Omental fat pad (tissue), 4 donors: ENCODE measurements at places on chromosomes 2 and 18. TPM values are rescaled to one million over a fixed set of nuclear protein-coding genes. Genes with fewer than 3 reads are reported as not detected.

Gene FER1L5
- total RNA-seq, result not detected

Gene COLEC11
- total RNA-seq, result 7.4 TPM

Gene PCARE
- 0.09 TPM for total RNA-seq

Gene CDKL4
- total RNA-seq, result not detected

DNA sequence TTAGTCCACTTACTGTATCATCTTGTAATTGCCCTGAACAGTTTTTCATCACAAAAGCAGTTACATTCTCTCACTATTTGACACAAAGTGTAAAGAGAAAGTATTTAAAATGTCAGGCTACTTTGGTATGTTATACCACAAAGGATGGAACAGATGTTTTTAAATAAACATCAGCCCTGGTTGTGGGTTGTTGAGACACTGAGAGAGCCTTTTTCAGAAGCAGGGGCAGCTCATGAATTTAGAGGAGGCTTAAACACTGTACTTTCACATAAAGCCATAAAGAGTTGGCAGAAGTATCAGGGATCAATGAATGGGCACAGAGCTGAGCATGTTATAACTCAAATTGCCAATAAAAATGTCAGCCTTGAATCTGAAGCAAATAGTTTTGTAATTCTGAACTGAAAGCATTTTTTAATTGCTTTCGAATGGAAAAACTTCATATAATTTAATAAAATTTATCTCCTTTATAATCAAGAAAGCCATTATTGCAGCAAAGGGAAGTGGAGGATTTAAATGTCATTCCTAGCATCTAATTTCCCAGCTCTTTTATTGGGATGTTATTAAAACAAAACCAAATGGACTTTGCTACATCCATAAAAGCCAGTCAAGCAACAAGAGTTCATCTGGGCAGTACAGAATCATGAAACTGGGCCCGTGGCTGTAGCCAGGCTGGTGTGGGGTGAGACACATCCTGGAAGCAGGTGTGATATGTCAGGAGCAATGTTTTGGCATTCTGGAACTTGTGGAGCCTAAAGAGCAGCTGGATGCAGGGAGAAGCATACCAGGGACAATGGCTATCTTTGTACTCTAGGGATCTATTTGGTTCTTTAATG is 95.1 kb upstream of the NT5C1B start:
- no peak for DNase-seq

GRCh38 chr2:212893216-212893615 is 258.2 kb downstream of the IKZF2 start:
- no peak for DNase-seq

Gene CPO
- total RNA-seq, result not detected

Gene ACTR1B
- total RNA-seq, result 52.0 TPM

DNA sequence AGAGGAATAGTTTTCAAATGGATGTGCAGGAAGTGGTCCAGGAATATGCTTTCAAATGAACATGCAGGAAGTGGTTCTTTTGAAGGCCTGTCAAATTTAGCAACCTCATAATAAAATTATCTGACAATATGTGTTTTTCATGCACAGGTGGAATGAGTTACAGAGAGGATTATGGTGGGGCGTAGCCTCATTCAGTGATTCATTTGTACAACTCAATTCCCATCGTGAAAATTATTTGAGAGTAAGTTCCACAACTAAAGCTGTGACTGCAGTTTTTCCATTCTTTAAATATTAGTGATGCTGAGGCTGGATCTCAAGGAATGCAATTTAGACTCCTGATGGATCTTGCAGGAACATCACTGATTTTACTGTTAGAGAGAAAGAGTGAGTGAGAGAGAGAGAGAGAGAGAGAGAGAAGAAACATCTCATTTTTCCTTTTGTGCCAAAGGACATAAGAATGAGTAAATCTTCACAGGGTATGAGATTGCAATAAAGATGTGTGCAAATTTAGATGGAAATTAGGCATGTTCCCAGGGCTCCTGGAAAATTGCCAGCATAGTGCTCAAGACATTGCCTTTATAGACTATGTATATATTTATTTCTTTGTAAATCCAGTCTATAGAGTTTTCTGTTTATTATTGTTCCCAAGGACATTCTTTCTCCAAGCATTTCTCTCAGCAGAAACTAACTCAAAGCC is 394.9 kb upstream of the ZEB2 start:
- DNase-seq, result no peak

- DNase-seq, result no peak
Measured at GRCh38 chr2:12587729-12588522, 128.8 kb upstream of the TRIB2 start.

Gene ANKRD30BL
- total RNA-seq, result not detected

DNA sequence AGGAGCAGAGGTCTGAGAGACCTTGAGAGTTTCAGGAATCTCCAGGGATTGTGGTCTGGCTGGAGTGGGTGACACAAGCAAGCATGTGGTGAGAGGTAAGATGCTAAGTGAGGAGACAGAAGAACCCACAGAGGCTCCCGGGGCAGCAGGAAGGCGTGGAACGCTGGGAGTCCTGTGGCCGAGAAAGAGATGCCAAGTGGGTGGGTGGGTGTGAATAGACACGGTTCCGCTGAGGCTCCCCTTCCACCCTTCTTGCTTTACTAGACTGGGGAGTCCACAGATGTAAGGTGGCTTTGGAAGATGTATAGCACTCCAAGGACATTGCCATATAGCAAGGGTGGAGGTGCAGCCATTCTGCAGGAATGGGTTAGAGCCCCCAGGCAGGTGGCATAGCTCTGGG is 4.2 kb downstream of the TEX51 start:
- DNase-seq, result no peak

Gene NEURL3
- total RNA-seq, result not detected

Gene ANTXR1
- total RNA-seq, result 27.7 TPM

DNA sequence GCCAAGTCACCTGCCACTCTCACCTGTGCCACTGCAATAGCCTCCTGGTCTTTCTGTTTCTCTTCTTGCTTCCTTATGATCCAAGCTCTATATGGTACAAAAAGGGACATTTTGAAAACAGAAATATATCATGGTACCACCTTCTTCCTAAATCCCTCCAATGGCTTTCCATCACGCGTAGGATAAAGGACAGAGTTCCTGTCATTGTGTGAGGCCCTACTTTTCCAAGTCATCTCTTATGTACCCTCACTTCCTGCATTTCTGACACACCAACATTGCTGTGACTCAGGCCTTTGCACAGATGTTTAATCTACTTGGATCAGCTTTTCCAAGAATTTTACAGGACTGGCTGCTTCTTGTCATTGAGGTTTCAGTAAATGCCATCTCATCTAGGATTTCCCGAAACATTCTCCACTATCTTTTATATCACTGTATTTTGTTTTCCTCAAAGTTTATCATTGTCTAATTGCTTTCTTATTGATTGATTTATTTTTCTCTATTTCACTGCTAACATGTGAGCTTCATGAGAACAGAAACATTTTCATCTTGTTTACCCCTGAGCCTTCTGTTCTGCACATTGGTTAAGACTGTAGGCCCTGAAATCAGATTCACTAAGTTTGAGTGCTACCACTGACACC is 426.1 kb upstream of the FANCL start:
- DNase-seq, result no peak

Gene DLX1
- not detected for total RNA-seq

GRCh38 chr2:233929352-233930022 is 12.3 kb downstream of the TRPM8 start:
- DNase-seq, result no peak

Gene SERPINB13
- not detected for total RNA-seq

DNA sequence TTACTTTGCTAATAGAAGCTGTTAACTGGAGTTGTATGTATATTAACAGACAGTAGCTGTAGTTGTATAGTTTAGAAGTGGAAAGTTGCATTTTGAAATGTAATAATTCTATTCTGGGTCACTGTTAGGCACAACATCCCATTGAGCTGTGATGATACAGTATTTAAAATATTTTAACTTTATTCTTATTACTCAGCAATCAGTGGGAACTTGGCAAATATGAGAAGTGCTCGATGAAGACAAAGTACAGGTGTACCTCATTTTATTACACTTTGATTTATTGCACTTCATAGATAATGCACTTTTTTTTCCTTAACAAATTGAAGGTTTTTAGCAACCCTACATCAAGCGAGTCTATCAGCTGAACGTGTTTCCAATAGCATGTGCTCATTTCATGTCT is 8.6 kb downstream of the DNAJC10 start:
- DNase-seq, result no peak

GRCh38 chr2:239831861-239832489 is 193.2 kb downstream of the NDUFA10 start:
- no peak for DNase-seq

DNA sequence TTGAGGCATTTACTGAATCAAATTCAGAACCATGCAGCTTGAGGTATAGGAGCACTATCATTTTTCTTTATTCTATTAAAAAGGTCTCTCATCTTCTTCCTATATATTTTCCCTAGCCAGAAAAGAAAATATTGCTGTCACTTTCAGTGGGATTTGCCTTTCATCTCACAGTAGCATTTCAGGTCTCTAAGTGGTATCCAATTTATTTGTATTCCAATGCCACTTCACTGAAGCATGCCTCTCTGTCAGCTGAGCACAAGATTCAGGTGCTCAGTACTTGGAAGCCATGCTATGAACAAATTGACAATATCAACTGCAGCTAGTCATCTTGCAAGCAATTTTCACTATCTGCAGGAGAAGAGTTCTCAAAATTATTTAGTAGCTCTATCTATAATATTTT is 457.2 kb upstream of the SLC39A10 start:
- no peak for DNase-seq

DNA sequence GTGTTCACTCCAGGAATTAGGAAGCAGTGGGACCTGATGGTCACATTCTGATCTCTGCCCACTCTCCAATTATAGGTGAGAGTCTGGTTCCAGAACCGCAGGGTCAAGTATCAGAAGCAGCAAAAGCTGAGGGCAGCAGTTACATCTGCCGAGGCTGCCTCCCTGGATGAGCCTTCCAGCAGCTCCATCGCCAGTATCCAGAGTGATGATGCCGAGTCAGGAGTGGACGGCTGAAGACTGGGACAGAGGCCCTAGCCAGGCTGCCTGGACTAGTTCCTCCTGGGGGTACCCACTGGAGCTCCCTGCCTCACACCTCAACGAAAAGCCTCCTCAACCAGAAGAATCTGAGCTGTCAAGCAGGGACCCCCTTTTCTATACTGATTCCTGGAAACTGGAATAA is 3.3 kb upstream of the SMYD5 start:
- DNase-seq, result no peak

GRCh38 chr2:120454654-120455385 is 108.9 kb downstream of the INHBB start:
- DNase-seq, result no peak

- no peak for DNase-seq
Measured at GRCh38 chr2:22076454-22076853, 952.7 kb downstream of the TDRD15 start.

GRCh38 chr2:224933431-224933830 is 108.8 kb downstream of the DOCK10 start:
- no peak for DNase-seq

Gene EPB41L3
- total RNA-seq, result 204 TPM

Gene SPEG
- total RNA-seq, result 12.4 TPM

DNA sequence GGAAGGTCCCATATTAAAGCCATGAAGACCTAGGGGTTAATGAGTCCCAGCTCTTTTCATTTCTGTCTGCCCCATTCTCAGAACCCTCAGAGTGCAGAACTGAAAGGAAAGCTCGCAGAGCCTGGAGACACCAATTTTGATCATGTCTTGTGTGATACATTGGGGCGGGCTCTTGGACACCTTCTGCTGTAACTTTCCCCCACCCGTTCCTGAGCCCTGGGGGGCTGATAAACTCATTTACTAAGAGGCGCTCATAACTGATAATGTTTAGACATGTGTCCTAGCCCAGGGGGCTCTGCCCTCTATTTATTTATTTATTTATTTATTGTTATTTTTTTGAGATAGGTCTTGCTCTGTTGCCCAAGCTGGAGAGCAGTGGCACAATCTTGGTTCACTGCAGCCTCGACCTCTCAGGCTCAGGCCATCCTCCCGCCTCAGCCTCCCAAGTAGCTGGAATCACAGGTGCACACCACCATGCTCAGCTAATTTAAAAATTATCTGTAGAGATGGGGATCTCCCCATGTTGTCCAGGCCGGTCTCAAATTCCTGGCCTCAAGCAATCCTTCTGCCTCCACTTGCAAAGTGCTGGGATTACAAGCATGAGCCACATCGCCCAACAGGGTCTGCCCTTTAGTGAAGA is 72.4 kb upstream of the HAAO start:
- no peak for DNase-seq

Gene ZC3H8
- total RNA-seq, result 26.0 TPM

GRCh38 chr18:6024745-6025248 is 129.5 kb upstream of the TMEM200C start:
- DNase-seq, result no peak

- DNase-seq, result no peak
Measured at GRCh38 chr2:121099329-121100290, 185.4 kb downstream of the TFCP2L1 start.

GRCh38 chr18:13605901-13606300 is 120.5 kb downstream of the FAM210A start:
- no peak for DNase-seq

DNA sequence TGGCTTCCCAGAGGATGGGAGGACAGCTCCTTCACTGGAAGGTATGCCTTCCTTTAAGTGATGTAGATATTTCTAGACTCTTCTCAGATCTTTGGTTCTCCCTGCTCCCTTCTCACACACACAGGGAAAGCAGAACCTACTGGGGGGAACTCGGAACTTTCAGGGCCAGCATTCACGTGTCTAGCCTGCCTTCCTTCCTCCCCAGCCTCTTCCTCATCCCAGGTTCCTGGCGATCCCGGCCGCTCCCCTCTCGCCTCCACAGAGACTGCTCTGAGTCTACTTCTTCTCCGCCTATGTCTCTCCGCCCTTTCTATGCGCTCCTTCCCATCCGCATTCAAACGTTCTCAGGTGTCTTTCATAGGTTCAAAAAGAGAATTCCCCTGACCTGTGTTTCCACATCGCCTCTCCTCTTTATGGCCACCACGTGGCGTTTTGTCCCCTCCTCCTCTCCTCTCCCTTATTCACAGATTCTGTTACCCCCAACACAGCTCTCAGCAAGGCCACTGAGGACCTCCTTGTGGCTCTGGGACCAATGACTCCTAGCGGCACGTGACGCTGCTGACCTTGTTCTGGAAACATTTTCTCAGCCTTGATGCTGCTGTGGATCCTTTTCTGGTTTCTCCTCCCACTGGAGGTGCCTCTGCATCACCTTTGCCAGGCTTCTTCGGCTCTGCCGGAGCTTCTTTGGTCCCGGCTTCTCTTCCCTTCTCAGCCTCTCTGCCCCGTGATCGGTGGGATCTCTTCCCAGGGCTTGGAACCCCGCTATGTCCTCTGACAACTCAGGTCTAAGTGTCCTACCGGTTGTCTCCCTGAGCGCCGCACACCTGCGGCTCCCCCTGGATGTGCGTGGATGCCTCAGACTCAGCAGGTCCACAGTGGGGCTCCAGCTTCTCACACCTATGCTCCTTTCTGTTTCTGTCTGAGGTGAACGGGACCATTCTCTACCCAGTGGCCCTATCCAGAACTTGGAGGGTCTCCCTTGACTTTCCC is 77.5 kb downstream of the VAPA start:
- DNase-seq, result no peak

- DNase-seq, result no peak
Measured at GRCh38 chr2:39506215-39506614, 69.1 kb upstream of the MAP4K3 start.

Gene CBLN2
- not detected for total RNA-seq

Gene HOXD12
- total RNA-seq, result not detected

GRCh38 chr2:56117764-56118163 is 66.0 kb upstream of the CCDC85A start:
- no peak for DNase-seq
